ENCODE measurements at places on chromosomes 16 and 17. TPM values are rescaled to one million over a fixed set of nuclear protein-coding genes. Genes with fewer than 3 reads are reported as not detected.

DNA sequence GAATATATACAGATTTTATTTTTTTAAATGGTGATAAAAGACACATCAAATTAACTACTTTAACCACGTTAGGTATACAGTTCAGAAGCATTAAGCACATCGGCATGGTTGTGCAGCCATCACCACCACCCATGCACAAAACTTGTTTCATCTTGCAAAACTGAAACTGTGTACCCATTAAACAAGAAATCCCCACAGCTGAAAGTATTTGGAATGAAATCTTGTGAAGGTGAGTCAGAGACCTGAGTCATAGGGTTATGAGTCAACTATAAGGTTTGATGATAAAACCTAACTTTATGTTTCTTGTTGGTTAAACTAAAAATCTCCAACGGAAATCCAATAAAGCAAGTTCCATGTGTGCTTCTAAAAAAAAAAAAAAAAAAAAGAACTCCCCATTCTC lies 561.6 kb upstream of the PSMD7 start:
- DNase-seq, result no peak

GRCh38 chr17:40535924-40536294 lies 29.4 kb downstream of the CCR7 start:
- DNase-seq, result no peak

- DNase-seq, result no peak
Observed at GRCh38 chr16:87255866-87256265, 61.3 kb downstream of the C16orf95 start.

- DNase-seq, result no peak
Observed at GRCh38 chr17:67136191-67137025, 92.1 kb downstream of the CACNG1 start.

GRCh38 chr17:49239963-49240362 lies 9.4 kb upstream of the PHOSPHO1 start:
- DNase-seq, result no peak

DNA sequence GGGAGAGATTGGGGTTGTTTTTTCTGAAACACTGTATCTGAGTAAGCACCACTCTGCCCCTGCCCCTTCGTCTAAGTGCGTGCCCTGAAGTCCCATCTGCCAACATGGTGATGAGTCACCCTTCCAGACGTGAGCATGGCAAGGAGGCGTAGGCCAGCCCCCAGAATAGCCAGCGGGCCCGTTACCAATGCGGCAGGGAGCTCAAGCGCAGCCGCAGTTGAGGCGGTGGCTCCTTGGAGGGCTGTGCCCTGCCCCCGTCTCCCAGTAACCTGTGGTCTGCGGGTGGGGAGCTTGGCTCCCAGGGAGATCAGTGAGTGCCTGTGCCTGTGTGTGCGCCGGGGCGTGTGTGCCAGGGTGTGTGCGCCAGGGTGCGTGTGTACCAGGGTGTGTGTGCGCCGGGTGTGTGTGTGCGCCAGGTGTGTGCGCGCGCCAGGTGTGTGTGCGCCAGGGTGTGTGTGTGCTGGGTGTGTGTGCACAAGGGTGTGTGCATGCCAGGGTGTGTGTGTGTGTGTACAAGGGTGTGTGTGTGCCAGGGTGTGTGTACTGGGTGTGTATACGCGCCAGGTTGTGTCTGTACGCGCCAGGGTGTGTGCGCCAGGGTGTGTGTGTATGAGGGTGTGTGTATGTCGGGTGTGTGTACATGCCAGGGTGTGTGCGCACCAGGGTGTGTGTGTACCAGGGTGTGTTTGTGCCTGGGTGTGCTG lies 98.6 kb upstream of the CHMP6 start:
- no peak for DNase-seq

DNA sequence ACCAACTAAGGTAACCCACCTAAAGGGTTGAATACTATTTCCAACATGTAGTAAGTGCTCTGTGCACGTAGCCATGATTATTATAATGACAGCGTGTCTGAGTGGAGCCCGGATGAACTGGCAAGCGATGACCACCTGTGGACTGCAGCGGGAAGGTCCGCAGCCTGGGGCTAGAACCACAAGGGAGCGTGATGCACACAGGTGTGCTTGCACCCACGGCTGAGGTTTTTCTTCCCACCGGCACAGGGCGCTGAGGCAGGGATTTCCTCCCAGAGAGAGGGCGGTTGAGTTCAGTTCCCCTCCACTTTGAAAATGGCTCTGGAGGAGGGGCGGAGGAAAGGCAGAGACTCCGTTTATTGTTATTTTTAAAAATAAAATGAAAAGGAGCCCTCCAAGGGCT lies 221.7 kb upstream of the HSBP1 start:
- peak; percentile 16 for DNase-seq

DNA sequence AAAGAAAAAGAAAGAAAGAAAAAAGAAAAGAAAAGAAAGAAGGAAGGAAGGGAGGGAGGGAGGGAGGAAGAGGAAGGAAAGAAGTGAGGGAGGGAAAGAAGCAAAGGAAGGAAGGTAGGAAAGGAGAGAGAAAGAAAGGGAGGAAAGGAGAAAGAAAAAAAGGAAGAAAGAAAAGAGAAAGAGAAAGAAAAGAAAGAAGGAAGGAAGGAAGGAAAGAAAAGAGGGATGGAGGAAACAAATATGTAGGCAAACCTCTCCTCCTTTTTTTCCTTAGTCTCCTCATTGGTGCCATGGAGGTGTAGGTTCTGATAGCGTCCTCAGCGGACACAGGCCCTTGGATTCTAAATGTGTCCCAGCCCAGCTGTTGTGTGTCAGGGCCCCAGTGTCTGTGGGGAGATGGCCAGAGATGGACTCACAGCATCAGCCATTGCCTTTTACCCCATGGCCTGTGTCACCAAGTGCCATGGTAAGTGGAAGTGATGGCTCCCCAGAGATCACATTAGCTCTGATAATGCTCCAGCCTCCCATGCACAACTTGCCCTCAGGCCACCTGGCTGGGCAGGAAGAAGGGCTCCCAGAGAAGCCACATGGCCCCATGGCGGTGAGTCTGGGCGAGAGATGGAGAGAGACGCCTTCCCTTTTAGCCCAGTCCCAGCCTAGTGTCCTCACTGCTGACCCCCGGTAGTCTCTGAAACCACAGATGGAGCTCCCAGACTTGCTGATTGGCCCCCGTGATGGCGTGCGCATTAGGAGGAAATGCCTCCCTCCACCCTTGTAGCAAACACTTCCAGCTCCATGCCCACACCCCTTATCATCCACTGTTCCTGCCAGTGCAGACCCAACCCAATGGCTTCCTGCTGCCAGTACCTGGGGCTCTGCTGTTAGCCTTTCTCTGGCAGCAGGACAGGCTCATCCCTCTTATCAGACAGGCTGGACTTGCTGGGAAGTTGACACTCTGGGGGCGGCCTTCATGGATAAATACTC lies 3.7 kb upstream of the SLC6A2 start:
- DNase-seq, result no peak

DNA sequence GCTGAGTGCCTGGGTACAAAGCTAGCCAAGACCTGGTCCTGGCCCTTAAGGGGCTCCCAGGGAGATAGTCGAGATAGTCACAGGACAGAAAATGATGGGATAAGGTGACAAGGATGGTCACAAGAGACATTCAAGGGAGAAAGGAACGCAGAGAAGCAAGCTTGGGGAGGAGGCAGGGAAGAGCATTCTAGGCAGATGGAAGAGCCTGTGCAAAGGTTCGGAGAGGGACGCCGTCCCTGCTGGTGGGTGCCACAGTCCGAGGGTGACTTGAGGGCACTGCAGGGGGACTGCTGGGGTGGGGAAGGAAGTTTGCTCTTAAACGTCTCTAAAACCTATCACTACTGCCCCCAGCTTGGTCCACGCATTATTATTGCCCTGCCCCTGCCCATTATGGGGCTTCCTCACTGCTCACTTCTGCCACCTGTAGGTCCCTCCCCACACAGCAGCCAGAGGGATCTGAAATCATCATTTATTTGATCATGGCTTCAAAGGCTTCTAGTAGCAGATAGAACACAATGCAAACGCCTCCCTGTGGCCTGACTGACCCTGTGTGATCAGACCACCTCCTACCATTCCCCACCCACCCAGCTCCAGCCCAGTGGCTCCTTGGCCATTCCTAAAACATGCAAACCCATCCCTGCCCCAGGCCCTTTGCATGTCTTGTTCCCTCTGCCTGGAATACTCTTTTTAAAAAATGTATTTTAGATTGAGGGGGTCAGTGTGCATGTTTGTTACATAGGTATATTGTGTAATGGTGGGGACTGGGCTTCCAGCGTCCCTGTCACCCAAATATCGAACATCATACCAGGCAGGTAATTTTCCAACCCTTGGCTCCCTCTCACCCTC lies 60.3 kb downstream of the RMI2 start:
- DNase-seq, result peak; percentile 87

GRCh38 chr17:55996826-55997225 lies 156.4 kb upstream of the ANKFN1 start:
- no peak for DNase-seq

DNA sequence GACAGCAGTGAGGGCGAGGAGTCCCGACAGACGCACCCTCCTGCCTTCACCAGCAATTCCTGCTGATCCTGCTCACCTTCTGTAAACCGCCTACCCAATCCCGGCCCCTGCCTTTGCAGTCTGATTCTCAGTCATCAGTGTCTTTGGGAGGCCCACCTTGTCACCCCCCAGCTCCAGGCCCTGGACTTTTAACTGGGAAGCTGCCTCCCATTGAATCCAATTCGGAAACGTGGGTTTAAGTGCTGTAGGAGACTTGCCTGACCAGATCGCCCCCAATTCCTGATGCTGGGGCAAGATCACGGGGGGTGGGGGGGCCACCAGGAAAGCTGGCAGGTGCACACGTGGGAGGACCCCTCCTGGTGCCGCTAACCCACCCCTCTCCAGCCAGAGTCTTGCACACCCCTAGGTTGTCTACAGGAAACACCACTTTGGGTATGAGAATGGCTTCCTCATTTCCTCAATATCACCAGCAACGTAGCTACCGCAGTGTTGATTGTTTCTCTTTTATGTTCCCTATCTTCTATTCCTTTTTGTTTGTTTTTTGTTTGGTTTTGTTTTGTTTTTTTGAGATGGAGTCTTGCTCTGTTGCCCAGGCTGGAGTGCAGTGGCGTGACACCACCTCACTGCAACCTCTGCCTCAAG lies 46.6 kb upstream of the CMIP start:
- DNase-seq, result no peak

GRCh38 chr16:57544124-57544653 lies 1.7 kb downstream of the ADGRG5 start:
- DNase-seq, result no peak

DNA sequence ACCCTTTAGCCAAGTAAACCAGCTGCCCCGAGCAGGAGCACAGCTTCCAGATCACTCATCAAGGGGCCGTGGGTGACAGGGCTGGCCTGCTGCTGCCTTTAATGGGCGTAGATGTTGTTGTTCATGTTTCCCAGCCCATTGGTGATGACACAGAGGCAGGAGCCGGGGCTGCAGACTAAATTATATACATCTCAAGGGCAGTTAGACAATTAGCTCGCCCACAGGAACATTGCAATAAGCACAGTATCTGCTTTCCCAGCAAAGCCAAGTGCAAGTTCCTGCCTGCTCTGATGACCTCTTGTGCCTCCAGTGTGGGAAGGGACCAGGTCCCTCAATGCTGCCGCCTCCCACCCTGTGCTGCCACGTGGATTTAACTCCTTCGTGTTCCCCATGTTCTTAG lies 485.8 kb downstream of the MAF start:
- DNase-seq, result no peak

- no peak for DNase-seq
Observed at GRCh38 chr17:15145621-15146020, 119.5 kb downstream of the PMP22 start.

The HNF1B gene
- 0.04 TPM for total RNA-seq

The GNGT2 gene
- total RNA-seq, result 0.42 TPM

The CTRB1 gene
- total RNA-seq, result not detected

The CHAD gene
- not detected for total RNA-seq

The CPHXL2 gene
- not detected for total RNA-seq

The RAMP2 gene
- 8.8 TPM for total RNA-seq
